ENCODE measurements at places on chromosomes 3 and 15.

DNA sequence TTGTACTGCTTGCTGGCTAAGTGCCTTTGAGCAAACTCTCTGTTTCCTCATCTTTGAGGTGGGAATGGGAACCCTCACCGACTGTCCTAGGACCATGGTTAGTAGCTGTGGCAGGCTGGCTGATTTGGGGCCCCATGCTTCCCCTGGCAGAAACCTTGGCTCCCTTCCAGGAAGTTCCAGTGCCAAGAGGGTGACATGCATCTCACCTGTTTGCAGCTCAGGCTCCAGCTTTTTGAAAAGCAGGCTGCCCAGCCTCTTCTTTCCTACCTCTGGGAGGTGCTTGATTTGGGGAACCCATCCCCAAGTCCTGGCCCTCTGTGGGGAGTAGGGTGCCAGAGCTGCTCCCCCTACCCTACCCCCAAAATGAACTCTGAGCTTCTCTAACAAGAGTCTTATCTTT, 50.8 kb downstream of the RAB11A start:
- DNase-seq, result no peak

DNA sequence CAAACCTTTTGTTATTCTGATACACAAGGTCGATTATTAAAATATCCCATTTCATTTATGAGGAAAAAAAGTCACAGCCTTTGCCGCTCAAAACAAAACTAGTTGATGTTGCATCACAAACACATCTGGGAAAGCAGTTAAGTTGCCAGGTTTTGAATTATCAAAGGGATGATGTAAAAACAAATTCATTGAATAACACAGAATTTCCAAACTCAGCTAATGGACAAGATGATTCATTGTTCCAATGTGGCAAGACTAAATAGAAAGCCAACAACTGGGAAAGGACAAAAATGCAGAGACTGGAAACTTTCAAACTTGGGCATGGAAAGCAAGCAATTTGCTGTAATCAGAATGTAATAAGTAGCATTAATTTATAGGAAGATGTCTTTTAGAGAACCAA, 610.0 kb upstream of the ZNF385D start:
- DNase-seq, result peak; percentile 32

DNA sequence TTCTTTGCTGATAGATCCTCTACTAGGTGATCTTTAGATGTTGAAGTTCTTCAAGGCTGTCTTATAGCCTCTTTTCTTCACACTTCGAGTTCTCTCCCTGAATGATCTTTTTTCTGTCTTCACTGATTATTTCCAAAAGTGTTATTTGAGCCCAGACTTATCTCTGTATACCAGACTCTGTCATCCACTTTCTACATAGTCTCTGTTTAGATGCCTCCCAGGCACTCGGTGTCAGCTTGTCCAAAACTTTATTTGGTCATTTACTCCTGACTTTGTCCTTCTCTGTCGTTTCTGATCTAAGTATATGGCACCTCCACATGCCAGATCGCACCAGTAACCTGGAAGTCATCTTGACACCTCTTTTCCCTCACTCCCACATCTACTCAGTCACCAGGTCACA, 27.6 kb downstream of the KLHL18 start:
- DNase-seq, result no peak

DNA sequence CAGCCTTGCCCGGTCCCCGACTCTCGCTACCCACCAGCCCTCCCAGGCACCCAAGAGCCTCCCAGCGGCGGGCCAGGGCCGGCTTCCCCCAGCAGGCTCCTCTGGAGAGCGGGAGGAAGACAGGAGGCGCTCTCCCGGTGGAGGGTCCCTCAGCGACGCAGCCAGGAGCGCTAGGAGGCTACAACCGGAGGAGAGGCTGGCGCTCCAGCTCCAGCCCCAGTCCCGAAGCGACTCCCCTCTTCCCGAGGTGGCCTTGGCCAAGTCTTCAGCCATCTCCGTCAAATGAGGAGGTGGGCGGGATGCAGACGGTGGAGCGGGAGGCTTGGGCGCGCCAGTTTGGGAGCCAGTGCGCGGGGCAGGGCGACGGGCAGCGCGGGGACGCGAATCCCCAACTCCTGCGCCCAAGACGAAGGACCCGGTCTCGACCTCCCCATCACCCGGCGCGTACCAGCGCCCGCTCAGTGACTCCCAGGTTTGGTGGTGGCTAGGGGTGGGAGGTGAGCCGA, 722 bp downstream of the CHRNA3 start:
- peak; percentile 4 for DNase-seq

DNA sequence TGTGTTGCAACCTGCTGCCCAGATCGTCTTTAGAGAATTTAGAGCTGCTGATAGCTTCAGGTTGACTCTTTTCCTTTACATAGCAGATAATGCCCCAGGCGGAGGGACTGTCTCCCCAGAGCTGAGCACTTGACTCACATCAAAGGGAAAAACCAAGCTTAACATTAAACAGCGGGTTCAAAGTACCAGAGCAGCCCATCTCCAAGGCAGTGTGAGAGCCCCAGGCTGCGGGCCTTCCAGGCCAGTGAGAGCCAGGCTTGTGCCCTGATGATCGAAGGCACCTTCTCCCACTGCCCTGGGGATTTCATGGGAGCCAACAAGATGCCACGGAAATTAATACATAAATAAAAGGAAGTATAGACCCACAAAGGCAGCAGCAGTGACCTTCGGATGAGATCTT, 275.6 kb downstream of the XXYLT1 start:
- DNase-seq, result no peak

GRCh38 chr3:189995129-189995528, 125.6 kb downstream of the P3H2 start:
- DNase-seq, result peak; percentile 53

DNA sequence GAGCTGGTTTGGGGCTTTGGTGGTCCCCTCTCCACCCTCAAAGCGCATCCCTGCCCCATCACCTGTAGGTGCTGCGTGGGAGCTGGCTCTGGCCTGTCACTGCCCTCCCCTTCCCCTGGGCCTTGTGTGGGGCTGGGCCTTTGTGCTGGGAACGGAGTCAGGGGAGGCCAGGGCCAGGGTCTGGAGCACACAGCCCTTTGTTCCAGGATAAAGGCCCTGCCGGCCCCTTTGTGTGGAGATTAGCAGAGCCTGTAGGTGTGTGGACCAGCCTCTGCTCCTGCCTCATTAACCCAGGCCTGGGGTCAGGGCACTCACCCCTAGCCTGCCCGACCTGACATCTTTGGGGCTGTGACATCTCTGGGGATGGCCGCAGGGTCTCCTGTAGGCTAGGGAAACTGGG, 8.9 kb downstream of the EPHB3 start:
- DNase-seq, result no peak

- peak; percentile 70 for DNase-seq
Measured at GRCh38 chr3:156497326-156497725, 57.6 kb downstream of the SSR3 start.

DNA sequence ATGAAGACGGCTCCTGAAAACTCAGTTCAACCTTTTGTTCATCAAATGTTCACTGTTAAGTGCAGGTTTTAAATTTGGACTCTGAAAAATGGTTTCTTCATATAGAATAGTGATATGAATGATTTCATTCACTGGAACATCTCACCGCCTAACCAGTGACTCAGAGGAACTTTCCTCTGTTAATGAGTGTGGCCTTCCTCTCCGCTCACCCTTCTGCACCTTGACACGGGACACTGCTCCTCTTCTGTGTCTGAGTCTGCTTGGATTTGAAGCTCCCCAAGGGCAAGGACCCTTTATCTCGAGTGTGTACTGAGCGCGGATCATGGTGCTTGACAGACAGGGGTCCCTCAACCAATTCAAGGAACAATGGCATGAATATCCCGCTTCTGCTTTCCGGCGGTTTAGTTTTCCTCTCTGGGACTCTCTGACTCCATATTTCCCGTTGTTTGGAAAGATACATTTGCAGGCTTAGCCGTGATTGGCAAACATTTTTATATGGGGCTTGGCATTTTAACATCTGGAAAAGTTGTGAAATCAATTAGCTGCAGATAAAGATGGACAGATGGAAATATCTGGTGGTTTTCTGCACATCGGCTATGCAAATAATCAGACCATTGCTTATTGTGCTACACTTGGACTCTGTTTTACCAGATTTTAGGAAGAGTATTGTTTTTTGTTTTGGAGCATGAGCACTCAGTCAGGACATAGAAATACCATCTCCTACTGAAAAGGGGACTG, 20.9 kb downstream of the KBTBD8 start:
- no peak for DNase-seq

GRCh38 chr3:145197051-145197820, 963.7 kb downstream of the PLOD2 start:
- DNase-seq, result no peak

GRCh38 chr3:127220497-127220896, 27.6 kb downstream of the PRR23E start:
- DNase-seq, result no peak

DNA sequence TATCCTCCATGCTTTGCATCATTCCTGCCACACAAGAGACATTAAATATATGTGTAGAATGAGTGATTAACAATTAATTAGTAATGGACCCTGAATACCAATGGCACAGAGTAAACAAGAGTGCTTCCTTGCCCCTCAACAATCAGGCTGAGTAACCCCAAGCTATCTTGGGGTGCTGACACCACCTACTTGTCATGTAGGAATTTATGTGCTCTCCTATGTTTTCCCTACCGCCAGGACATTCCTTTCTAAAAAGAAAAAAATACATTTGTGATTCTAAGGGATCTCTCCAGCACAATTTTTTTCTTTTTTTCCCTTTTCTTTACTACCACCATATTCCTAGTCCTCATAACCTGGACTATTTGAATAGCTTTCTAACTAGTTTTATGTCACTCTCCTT, 449.1 kb downstream of the MFSD1 start:
- no peak for DNase-seq

- peak; percentile 64 for DNase-seq
Measured at GRCh38 chr15:52440414-52440813, 88.3 kb downstream of the MYO5A start.

- no peak for DNase-seq
Measured at GRCh38 chr3:194102436-194102835, 33.5 kb upstream of the HES1 start.

- DNase-seq, result no peak
Measured at GRCh38 chr3:45113625-45114050, 32.5 kb downstream of the CDCP1 start.

DNA sequence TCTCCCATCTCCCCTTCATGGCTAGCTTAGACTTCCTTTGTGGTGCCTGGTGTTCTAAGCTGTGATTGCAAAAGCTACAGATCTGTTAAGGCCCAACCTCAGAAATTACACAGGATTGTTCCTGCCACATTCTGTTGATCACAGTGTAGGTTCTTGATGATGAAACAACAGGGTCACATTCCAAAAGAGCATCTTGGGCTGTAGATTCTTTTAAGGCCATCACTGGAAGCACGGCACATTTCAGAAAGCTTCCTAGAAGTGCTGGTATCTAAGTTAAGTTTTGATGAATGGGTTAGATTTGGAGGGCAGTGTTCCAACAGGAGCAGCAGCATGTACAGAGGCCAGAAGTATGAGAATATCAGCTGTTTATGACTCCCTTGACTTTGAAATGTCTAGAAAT, 107.5 kb upstream of the SKOR1 start:
- DNase-seq, result no peak

- no peak for DNase-seq
Measured at GRCh38 chr3:155443815-155444214, 150.3 kb upstream of the STRIT1 start.

DNA sequence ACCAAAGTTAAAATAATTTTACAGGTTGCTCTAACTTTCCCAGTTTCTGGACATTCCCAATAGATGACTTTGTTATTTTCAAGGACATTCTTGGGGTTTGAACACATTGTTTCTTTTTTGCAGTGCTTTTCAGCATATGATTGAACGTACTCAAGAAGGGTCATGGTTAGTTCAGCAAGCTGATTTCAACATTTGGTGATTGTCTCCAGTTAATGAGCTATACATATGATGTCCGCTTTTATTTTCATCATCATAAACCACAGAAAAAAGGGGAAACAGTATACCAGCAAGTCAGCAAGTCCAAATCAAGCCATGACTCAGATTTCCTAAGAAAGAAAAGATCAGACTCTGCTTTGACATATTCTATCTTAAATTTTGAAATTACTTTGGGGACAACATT, 69.4 kb downstream of the B3GALNT1 start:
- DNase-seq, result peak; percentile 70

DNA sequence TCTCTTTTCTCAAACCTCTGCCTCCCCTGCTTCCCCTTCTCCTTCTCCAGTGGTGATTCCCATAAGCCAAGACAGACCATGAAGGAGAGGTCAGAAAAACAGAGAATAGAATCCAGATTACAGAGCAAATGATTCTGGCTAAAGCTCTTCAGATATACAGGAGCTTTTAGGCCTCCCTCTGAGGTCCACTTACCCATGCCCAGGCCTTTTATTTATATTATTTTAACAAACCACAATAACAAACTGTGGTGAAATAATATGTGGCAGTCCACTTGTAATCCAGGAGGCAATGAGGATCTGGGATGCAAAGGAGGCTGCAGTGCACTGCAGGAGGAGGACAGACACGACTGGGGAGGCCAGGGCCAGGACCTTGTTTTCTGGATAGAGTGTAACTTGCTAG, 104.1 kb downstream of the STAC start:
- no peak for DNase-seq

- DNase-seq, result peak; percentile 41
Measured at GRCh38 chr3:81242871-81243270, 518.6 kb downstream of the GBE1 start.

DNA sequence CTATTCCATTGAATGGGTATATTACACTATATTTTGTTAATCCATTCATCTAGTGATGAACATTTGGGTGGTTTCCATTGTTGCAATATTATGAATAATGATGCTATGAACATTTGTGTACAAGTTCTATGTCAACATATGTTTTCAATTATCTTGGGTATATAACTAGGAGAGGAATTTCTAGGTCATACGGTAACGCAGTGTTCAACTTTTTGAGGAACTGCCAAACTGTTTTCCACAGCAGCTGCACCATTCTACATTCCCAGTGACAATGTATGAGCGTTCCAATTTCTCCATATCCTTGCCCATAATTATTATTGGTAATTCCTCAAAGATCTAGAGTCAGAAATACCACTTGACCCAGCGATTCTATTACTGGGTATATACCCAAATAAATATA, 24.1 kb upstream of the RORA start:
- DNase-seq, result no peak

All from fibroblast of skin of right biceps (primary cell).